GOT3 (cell line): ENCODE measurements at places on chromosomes 12 and 14.

DNA sequence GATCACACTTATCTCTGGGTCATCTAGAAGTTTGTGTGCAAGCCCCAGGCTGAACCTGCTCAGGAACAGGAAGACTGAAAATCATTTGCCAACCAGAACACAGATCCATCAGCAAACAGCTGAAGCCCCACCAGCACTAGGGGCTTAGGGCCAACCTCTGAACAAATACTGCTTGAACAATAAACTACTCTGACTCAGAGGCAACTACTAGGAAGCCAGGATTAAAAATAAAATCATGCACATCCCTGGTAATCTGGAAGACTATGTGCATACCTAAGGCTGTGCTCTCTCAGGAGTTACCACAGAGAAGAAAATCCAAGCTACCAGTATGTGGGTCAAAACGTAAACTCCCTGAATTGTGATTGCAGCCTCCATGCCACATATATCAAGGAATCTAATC, 15.9 kb downstream of the GALNT8 start:
- no peak for DNase-seq

GRCh38 chr14:106459971-106460730, 933.8 kb downstream of the TMEM121 start:
- no peak for DNase-seq

DNA sequence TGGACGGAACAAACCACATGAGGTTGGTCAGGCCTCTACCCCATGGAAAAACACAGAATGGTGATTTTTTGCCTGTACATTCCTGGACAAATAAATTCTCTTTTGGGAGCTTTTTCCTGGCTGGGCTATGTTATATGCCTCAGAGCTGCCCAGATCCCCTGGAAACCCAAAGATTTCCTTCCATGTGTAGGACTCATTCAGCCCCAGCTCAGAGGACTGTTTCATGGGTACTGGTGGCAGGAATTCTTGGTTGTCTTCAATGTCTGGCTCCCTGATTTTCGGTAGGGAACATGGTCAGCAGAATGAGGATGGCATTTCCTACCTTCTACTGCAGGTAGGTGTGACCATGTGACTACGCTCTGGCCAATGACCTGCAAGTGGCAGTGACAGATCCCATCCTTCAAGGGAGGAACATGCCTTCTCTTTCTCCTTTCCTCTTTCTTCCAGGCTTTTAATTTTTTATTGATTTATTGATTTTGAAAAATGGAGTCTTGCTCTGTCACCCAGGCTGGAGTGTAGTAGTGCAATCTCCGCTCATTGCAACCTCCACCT, 15.4 kb upstream of the P2RX7 start:
- no peak for DNase-seq

GRCh38 chr14:55892906-55893305, 225.3 kb upstream of the PELI2 start:
- no peak for DNase-seq

DNA sequence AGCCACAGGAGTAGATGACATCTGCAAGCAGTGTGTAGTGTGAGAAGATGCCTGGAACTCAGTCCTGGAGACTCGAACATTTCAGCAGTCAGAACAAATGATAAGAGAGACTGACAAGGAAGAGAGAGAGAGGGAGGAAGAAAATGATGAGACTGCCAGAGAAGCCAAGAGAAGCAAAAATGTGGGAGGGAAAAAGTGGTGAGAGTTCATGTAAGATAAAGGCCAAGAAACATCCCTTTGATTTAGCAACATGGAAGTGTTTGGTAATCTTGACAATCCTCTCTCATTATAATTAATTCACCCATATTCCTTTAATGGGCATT, 42.6 kb downstream of the LIMA1 start:
- no peak for DNase-seq

DNA sequence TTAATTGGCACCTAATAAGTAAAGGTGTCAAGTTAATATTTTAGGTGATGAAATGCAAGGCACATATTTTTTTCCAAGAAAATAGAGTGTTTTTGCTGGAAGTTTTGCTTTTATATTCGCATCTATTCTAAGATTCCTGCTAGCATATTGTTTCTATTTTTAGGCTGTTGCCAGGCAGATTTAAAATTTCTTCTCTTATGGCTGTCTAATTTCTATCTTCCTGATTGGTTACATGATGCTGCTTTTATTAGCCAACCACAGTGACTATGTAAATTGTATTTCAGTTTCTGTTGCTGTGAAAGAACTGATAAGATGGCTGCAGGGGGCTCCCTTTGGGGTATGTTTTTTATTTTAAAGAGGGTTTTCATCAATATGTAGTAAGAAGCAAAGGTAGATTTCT, 42.7 kb downstream of the ATF7IP start:
- DNase-seq = no peak

GRCh38 chr12:118312578-118312977, 60.1 kb downstream of the TAOK3 start:
- DNase-seq = no peak

DNA sequence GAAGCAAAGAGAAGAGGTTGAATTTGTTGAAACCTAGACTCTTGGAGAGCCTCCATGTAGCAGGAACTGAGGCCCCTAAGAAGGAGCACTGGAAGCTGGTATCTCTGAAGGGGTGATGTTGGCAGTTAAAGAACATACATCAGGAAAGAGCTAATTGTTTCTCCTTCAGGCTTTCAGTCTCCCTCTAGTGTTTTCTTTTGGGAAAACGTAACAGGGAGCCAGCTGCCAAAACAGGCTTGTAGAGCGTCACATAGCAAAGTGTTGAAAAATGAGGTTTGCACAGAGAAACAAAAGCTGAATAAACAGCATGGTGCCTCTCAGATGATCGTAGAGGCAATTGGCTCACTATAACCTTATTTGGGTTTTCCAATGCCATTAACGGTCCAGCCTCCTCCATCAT, 46.9 kb upstream of the CAND1 start:
- no peak for DNase-seq

DNA sequence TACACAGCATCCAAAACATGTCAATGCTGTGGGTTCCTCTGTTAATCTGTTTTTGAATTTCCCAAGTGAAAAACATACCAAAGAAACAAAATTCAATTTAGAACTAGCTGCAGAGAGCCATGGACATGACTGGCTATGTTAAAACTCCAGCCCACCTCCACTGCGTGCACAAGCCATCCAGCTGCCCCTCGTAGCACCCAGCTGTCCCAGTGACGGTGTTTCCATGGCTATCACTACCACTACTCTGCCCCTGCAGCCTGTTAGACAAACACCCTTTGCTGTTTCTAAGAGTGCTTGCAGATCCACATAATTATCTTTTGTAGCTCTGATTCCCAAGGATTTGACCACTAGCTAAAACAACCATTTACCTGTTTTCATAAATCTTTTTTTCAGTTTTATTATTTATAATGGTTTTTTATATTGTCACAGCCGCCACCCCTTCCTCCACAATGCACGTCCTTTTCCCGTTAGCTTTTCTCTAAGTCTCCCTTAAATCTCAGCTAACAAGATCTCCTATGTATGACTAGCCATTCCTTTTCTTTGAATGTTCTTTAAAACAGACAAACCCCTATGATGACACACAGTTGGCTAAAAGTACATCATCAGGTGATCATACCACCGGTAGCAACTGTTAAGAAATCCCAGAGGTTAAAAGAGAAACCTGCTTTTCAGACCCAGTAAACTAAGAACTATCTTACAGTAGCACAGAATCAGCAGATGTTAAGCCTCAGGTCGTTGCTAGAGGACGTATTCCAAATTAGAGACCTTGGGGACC, 37.8 kb upstream of the NAA30 start:
- DNase-seq = no peak

- no peak for DNase-seq
Measured at GRCh38 chr12:62319058-62319457, 58.9 kb downstream of the USP15 start.

GRCh38 chr14:102120888-102121287, 18.8 kb upstream of the WDR20 start:
- no peak for DNase-seq

DNA sequence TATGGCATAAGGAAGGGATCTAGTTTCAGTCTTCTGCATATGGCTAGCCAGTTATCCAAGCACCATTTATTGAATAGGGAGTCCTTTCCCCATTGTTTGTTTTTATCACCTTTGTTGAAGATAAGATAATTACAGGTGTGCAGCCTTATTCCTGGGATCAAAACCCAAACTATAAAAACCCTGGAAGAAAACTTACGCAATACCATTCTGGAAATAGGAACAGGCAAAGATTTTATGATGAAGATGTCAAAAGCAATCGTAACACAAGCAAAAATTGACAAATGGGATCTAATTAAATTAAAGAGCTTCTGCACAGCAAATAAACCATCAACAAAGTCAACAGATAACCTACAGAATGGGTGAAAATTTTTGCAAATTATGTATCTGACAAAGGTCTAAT, 128.5 kb upstream of the DCN start:
- no peak for DNase-seq

DNA sequence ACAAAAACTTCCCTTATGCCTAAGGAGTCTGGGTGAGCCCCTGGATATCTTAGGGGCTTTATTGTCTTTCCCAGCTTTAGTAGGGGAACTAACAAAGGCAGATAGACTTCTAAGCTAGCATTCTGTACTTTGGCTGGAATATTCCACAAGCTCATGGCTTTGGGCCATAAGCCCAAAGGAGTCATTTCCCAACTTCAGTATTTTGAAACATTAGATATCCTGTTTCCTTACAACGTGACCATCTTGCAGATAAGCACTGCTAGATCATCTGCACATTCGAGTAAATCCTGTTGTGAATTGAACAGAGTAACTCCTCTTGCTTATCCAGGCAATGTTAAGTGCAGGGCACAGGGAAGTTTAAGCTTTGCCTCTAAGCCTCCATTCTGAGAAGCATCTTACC, 70.6 kb upstream of the ACTN1 start:
- DNase-seq = no peak

- no peak for DNase-seq
Measured at GRCh38 chr12:40921563-40922163, 229.4 kb downstream of the CNTN1 start.

GRCh38 chr12:30792648-30793499, 38.1 kb upstream of the CAPRIN2 start:
- no peak for DNase-seq

DNA sequence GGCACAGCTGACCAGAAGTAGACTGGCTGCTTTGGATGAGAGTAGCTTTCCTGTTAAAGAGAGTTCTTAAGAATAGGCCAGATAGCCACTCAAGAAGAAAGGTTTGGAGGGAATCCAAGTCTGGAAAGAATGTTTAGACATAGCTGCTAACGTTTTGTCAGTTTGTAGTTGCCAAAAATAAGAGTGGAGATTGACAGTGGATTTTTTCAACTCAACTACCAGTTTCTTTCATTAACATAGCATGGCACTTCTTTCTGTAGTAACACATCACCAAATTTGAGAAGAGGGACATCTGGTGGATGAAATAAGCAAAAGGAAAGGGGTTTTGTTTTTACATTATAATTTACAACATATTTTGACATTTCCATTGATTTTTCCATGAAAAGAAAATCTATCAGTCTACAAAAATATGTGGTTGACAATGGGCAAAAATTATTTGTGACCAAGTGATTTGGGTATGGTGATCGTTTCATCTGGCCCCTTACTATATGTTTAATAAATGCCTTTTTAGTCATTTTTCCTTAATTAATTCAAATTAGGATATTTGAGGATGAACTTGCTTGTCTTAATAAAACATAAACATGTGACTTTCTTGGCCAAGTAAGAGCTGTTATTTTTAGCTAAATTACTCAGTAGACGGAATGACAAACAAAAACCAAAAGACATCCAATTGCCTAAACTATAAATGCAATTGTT, 71.1 kb downstream of the PTPRR start:
- no peak for DNase-seq

GRCh38 chr14:61178226-61179060, 102.7 kb downstream of the TMEM30B start:
- DNase-seq = no peak

GRCh38 chr14:80781972-80782367, 159.6 kb downstream of the CEP128 start:
- no peak for DNase-seq

DNA sequence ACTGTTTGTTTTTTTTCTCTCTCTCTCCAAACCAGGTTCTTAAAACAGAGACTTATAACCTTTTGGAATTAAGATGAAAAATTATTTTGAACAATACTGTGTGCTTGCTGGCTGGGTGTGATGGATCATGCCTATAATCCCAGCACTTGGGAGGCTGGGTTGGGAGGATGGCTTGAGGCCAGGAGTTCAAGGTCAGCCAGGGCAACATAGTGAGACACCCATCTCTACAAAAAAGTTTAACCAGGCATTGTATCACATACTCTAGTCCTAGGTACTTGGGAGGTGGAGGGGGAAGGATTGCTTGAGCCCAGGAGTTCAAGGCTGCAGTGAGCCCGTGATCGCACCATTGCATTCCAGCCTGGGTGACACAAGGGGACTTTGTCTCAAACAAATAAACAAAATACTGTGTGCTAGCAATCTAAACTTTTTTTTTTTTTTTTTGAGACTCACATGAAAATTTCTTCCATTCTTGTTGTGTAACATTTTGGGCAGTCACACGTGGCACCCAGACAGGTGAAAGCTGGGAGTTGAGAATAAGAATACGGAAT, 379.6 kb downstream of the ETNK1 start:
- no peak for DNase-seq

- DNase-seq = peak; percentile 27
Measured at GRCh38 chr12:113424915-113425823, 3.0 kb downstream of the SDSL start.

- DNase-seq = no peak
Measured at GRCh38 chr12:118982984-118983761, 1.8 kb downstream of the SRRM4 start.

- DNase-seq = no peak
Measured at GRCh38 chr12:27866373-27867101, 86.5 kb upstream of the MANSC4 start.

GRCh38 chr12:66240096-66240820, 51.2 kb downstream of the IRAK3 start:
- no peak for DNase-seq

DNA sequence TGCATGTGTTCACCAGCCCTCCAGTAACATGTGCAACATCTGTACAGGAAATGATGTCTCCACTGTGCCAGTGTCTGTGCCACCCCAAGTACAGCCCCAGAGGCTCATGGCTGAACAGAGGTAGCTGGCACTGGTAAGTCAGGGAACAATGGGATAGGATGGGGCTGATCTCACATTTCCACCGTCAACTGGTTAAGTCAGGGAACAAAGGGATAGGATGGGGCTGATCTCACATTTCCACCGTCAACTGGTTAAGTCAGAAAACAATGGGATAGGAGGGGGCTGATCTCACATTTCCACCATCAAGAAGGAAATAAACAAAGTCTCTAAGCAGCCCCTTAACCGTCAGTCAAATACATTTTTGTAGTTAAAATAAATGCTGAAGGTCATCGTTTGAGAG, 246.6 kb downstream of the TMEM132D start:
- no peak for DNase-seq

GRCh38 chr12:118372541-118373495, at the start of gene TAOK3:
Gene TAOK3, minus strand, starts transcription at chr12:118372907. Its CDS starts 117,340 bp downstream, at chr12:118255567.
- peak; percentile 94 for DNase-seq

GRCh38 chr12:120940006-120940405, 35.8 kb upstream of the SPPL3 start:
- DNase-seq = no peak
